ENCODE measurements at places on chromosomes 11 and 22. TPM values are rescaled to one million over a fixed set of nuclear protein-coding genes. Genes with fewer than 3 reads are reported as not detected.
A peak's percentile ranks its signal among the peaks of the same experiment; 100 is the strongest.

Gene ARHGAP8
- total RNA-seq, result 35.7 TPM

Gene CFAP300
- total RNA-seq, result 8.2 TPM

Gene OR2AT4
- total RNA-seq, result not detected

Gene PACSIN3
- total RNA-seq, result 15.1 TPM

Gene CCDC116
- 0.22 TPM for total RNA-seq

Gene KRTAP5-5
- not detected for total RNA-seq

Gene RTN4R
- 1.2 TPM for total RNA-seq

Gene DDTL
- 5.6 TPM for total RNA-seq

DNA sequence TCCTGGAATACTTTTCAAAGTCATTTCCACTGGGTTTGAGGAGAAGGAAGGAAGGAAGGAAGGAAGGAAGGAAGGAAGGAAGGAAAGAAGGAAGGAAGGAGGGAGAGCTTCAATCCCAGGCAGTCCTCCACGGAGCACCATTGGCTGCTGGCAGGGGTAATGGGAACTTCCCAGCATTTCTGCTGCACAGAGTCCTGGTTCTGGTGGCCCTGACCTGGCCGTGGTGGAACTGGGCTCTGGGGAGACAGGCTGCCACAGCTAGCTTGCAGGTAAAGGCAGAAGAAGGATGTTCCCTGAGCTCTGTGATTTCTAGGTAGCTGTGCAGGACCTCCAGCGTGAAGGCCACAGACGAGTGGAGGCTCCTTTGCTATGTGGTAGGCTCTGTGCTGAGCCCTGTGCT, 10.6 kb downstream of the PKNOX2 start:
- no peaks in the 10 kb centered on the region for H3K27me3 ChIP-seq
- H3K36me3 ChIP-seq, result no peaks in the 10 kb centered on the region
- no peak overlapping the region for H3K4me3 ChIP-seq
- DNase-seq, result no peak

DNA sequence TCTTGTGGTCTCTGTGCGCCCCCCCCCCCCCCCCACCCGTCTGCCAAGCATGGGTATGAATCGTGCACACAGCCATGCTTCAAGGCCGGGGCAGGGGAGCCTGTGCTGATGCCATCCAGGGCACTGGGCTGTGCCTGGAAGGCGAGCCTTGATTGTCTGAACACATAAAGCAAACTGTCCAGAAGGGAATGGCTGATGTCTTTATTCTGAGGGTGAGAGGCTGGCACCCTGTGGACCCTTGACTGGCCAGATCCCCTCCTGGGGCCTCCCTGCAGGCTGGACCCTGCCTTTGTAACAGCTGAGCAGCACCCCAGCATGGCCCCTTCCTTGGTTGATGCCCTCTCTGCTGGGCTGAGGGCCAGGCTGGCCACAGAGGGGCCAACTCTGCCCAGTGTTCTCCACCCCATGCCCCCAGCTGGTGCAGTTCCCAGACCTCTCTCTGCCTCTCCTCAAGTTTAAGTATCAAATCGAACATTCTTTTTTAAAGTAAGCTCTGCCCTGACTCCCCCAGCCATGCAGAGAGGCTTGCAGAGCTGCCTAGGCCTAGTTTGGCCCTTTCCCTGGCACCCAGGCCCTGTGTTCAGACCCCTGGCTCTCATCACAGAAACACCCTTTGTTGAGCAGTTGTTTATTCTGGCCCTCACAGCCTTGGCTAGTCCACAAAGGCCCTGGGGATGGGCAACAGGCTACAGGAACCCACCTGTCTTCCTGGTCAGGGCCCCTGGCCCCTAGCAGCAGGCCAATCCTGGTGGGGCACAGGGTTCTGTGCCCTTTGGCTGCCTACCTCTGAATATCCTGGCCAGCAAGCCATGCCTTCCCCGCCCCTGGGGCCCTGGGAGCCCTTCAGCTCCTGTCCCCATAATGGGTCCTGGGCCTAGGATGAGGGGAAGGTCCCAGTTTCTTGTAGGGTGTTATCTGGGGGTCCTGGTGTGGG, 3.9 kb upstream of the RANBP1 start:
- no peaks in the 10 kb centered on the region for H3K27me3 ChIP-seq
- no peak overlapping the region for H3K4me3 ChIP-seq
- peaks cover 39% of the 10 kb centered on the region for H3K36me3 ChIP-seq
- DNase-seq, result no peak
- H3K4me1 ChIP-seq, result peaks cover 9% of the 10 kb centered on the region
- H3K27ac ChIP-seq, result no peak overlapping the region

DNA sequence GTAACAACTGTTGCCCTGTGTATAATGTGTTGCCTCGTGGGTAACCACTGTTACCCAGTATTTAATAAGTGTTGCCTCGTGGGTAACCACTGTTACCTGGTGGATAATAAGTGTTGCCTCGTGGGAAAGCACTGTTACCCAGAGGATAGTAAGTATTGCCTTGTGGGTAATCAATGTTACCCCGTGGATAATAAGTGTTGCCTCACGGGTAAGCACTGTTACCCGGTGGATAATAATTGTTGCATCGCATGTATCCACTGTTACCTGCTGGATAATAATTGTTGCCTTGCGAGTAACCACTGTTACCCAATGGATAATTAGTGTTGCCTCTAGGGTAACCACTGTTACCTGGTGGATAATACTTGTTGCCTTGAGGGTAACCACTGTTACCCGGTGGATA, 17.1 kb upstream of the NXPE4 start:
- H3K27ac ChIP-seq, result no peak overlapping the region
- H3K4me1 ChIP-seq, result no peaks in the 10 kb centered on the region
- no peak for DNase-seq
- no peak overlapping the region for H3K4me3 ChIP-seq
- no peaks in the 10 kb centered on the region for H3K27me3 ChIP-seq

DNA sequence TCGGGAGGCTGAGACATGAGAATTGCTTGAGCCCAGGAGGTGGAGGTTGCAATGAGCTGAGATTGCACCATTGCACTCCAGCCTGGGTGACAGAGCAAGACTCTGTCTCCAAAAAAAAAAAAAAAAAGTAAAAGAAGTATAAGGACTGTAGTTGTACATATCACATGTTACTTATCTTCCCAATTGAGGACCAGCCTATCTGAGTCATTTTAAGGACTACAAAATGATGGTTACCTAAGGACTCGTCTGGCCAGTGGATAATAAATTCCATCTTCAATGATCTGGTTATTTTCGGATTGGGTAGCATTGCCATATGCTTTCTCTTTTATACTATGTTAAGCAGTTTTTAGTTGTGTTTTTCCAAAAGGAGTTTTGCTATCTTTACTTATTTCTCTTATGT, 55.3 kb downstream of the PPFIA1 start:
- H3K27ac ChIP-seq, result peak overlapping the region; percentile 43
- H3K4me1 ChIP-seq, result peaks cover 15% of the 10 kb centered on the region
- no peaks in the 10 kb centered on the region for H3K27me3 ChIP-seq
- H3K4me3 ChIP-seq, result no peak overlapping the region
- no peak for DNase-seq
- H3K36me3 ChIP-seq, result peaks cover 5% of the 10 kb centered on the region

- H3K27me3 ChIP-seq, result no peaks in the 10 kb centered on the region
- no peak overlapping the region for H3K4me3 ChIP-seq
- H3K4me1 ChIP-seq, result peaks cover 14% of the 10 kb centered on the region
These were observed 18.9 kb upstream of the MOB2 start for GRCh38 chr11:1505480-1505879.

DNA sequence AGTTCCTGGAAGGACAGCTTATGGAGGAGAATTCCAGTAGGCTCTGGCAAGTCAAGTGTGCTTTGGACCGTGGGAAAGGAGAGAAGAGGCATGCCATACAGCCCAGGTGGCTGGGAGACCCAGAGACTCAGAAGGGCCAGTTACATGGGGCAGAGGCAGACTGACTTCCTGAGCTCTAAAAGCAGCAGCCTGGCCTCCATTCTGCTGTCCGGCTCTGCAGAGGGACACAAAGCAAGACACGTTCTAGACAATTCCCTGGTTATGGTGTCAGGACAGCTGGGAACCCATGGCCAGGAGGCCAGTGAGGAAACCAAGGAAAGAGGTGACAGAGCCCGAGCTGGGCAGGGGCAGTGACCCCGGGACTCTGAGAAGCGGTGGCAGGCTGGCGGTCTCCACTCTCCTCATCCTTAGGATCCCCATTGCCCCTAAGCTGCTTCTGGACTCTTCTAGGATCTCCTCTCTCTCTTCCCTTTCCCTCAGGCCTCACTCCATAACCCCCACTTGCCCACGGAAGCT, 2.7 kb downstream of the CPT1B start:
- no peak overlapping the region for H3K4me3 ChIP-seq
- peaks cover 10% of the 10 kb centered on the region for H3K36me3 ChIP-seq

DNA sequence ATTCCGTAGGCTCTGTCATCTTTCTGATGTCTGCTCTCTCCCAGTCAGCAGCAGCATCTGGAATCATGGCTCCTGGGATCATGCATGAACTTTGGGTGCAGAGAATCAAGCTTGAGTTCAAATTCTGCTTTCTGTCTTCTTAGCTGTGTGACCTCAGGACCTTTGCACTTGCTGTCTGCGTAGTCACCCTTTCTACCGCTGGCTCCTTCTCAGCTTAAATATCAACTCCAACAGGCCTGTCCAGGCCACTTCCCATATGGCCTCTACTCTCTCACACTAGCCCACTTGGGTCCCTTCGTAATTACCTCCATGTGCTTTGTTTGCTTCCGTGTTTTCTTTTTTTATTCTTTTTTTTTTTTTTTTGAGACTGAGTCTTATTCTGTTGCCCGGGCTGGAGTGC, 4.6 kb upstream of the GGA1 start:
- no peaks in the 10 kb centered on the region for H3K27me3 ChIP-seq
- no peak for DNase-seq
- H3K4me1 ChIP-seq, result no peaks in the 10 kb centered on the region

- H3K4me3 ChIP-seq, result no peak overlapping the region
- no peak for DNase-seq
- no peaks in the 10 kb centered on the region for H3K4me1 ChIP-seq
- no peaks in the 10 kb centered on the region for H3K27me3 ChIP-seq
- H3K36me3 ChIP-seq, result no peaks in the 10 kb centered on the region
These were observed 489.1 kb downstream of the CNTN5 start for GRCh38 chr11:99509863-99510262.

GRCh38 chr11:76008474-76008873, 193.5 kb downstream of the UVRAG start:
- H3K4me1 ChIP-seq, result no peaks in the 10 kb centered on the region
- no peak overlapping the region for H3K27ac ChIP-seq
- no peak for DNase-seq
- H3K4me3 ChIP-seq, result no peak overlapping the region
- H3K27me3 ChIP-seq, result no peaks in the 10 kb centered on the region

DNA sequence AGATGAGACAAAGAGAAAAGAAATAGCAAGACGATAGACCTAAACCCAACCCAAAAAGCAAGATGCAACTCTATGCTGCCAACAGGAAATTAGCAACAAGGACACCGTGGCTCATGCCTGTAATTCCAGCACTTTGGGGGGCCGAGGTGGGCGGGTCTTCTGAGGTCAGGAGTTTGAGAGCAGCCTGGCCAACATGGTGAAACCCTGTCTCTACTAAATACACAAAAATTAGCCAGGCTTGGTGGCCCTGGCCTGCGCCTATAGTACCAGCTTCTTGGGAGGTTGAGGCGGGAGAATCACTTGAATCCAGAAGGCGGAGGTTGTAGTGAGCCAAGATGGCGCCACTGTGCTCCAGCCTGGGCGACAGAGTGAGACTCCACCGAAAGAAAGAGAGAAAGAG, 24.3 kb upstream of the IL10RA start:
- DNase-seq, result no peak
- no peaks in the 10 kb centered on the region for H3K4me1 ChIP-seq
- no peak overlapping the region for H3K4me3 ChIP-seq
- no peaks in the 10 kb centered on the region for H3K27me3 ChIP-seq
- no peak overlapping the region for H3K27ac ChIP-seq
- H3K36me3 ChIP-seq, result no peaks in the 10 kb centered on the region

DNA sequence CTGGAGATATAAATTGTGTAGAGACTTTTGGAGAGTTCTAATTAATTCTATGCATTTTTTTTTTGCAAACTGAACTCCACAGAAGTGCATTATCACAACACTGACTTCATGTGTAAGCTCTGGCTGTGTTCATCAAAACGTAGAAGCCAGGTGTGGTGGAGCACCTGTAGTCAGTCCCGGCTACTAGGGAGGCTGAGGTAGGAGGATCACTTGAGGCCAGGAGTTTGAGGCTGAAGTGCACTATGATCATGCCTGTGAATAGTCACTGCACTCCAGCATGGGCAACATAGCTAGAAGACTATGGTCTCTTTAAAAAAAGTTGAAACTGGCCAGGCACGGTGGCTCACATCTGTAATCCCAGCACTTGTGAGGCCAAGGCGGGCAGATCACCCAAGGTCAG, 20.6 kb downstream of the TCF20 start:
- H3K27me3 ChIP-seq, result no peaks in the 10 kb centered on the region
- no peak overlapping the region for H3K4me3 ChIP-seq
- no peaks in the 10 kb centered on the region for H3K36me3 ChIP-seq
- DNase-seq, result no peak

GRCh38 chr11:18209058-18209457, 27.5 kb downstream of the SAA4 start:
- H3K4me3 ChIP-seq, result no peak overlapping the region
- no peak overlapping the region for H3K27ac ChIP-seq
- H3K4me1 ChIP-seq, result no peaks in the 10 kb centered on the region
- no peaks in the 10 kb centered on the region for H3K27me3 ChIP-seq

- peaks cover 8% of the 10 kb centered on the region for H3K4me1 ChIP-seq
- peaks cover 52% of the 10 kb centered on the region for H3K27me3 ChIP-seq
- H3K27ac ChIP-seq, result no peak overlapping the region
- DNase-seq, result no peak
- no peak overlapping the region for H3K4me3 ChIP-seq
- no peaks in the 10 kb centered on the region for H3K36me3 ChIP-seq
These were observed 98.3 kb upstream of the HSD17B12 start for GRCh38 chr11:43582024-43582862.

All from kidney (tissue), 22 donors.